ENCODE measurements at places on chromosomes 5 and 9.
A peak's percentile ranks its signal among the peaks of the same experiment; 100 is the strongest.

DNA sequence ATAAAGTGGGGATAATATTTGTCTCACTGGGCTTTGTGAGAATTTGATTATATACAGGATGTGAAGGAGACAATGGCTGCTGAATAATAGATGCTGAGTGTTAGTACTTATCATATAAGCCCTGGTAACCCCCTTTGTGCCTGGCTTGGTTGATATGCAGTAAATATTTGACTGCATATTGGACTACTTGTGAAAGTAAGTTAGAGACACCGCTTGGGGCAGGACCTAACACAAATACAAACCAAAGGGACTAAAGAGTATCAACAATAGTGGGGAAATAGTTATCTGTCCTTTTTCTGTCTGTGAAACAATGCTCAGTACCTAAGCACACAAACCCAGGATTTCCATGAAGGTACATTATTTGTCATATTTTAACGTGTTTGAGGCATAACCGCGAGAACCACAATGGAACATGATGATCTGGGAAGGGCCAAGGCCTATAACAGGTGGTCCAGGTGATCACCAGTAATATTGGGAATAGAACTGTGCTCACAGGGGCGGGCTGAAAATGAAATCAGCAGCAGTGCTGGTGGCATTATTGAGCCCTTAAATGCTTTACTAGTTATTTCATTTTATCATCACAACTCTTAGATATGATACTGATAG, 138.2 kb upstream of the SMARCA2 start:
- DNase-seq = no peak

GRCh38 chr9:124831642-124832364, 21.5 kb upstream of the WDR38 start:
- DNase-seq = no peak

DNA sequence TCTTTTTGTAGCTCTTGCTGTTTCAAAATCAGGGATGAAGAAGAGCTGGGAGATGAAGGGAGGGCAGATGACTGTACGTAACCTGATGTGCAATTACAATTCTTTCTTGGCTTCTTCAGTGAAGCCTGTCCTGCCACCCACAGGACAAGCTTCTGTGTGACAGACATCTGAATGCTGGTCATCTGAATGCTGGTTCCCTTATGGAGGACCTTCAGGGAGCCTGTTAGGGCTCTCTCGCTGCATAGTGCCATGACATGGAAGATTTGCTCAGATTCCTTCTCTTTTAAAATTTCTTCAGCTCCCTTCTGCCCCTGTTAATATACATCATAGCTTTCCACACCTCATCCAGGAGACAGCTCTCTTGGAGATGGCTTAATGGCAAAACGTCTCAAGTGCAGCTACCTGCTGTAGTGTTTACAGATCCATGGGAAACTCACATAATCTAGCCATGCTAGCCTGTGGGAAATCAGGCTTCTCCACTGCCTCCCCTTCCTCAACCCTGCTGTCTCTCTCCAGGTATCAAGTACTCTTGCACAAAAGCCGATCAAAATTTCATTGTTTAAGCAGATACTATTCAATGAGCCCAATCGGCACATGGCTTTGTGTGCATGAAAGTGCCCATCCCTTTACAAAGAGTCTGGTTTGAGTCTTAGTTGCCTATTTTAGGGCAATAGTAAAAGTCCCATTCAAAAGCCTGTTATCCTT, 134.6 kb downstream of the RAB3C start:
- no peak for DNase-seq

GRCh38 chr5:66843065-66843464, 246.9 kb downstream of the MAST4 start:
- DNase-seq = no peak

GRCh38 chr9:35736201-35736633, 3.8 kb downstream of the CREB3 start:
- DNase-seq = peak; percentile 40

GRCh38 chr9:136615631-136616306, 46.9 kb upstream of the EGFL7 start:
- DNase-seq = no peak

DNA sequence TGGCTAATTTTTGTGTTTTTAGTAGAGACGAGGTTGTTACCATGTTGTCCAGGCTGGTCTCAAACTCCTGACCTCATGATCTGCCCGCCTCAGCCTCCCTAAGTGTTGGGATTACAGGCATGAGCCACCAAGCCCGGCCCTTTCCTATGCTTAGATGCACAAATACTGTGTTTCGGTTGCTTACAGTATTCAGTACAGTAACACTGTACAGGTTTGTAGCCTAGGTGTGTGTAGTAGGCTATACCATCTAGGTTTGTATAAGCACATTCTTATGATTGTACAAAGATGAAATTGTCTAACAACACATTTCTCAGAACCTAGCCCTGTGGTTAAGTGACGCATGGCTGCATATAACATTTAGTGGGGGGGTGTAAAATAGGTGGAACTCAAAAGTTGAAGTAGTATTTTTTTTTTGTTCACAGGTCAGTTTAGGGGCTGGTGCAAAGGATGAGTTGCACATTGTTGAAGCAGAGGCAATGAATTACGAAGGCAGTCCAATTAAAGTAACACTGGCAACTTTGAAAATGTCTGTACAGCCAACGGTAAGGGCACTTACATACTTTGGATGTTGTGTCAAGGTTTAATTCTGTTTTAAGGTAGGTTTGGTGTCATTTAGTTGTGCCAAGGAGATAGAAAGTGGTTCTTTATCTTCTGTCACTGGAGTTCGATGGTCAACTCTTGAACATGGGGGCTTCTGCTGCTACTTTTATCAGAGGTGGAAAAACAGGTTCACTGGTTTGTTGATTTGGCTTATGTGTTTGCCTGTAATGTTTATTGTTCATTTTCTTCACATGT, 3.4 kb downstream of the NPM1 start:
- DNase-seq = no peak

- no peak for DNase-seq
Observed at GRCh38 chr5:172646716-172647285, 5.7 kb downstream of the NEURL1B start.

GRCh38 chr5:114184006-114184405, 177.9 kb upstream of the KCNN2 start:
- no peak for DNase-seq

DNA sequence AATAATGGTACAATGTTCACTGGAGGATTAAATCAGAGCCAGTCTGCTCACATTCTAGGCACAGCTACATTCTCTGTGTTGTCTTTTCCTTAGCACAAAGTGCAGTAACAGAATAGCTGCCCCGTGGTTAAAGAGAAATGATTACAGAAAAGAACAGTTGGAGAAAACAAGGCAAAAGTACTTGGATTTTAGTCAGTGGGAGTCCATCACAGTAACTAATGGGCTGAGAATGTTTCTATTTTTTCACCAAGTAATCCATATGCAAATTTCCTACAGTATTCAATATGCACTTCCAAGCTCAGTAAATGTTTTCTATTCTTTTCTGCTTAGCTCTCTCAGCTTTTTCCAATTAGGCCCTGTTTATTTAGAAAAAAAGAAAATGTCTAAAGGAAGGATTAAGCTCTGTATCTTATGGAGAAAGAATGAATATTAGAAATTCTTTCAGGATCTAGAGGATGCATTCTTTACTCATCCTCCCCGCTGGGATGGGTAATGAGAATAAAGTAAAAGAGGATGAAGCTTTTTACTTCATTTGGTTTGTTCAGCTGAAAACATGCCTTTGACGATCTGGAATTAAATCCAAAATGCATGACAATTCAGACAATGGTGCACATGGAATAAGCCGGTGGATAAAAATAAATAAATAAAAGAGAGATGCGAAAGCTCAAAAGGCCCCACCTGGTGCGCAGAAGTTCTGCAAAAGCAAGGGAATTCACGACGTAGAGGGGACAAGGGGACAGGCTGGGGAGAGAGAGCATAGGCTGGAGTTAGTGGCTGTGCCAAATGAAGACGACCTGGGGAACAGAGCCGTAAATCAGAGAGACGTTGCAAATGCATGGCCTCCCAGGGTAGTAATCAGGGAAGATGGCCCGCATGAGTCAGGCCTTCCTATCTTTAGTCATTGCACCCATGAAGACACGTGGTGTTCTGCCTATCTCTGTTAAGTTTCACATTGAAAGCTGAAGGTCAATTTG, 345.2 kb downstream of the GLIS3 start:
- peak; percentile 3 for DNase-seq

DNA sequence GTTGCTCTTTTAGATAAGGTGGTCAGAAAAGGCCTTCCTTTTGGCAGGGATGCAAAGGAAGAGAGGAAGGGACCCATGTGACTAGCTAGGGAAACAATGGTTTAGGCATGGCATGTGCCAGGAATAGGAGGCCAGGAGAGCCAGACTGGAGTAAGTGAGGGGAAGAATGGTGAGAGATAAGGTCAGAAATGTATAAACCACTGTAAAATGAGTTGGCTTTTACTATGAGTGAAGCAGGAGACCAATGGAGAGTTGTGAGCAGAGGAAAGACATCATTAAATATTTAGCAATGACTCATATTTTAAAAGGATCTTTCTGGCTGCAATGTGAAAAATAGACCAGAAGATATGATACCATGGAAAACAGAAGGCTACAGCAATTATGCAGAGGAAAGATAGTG, 50.9 kb downstream of the AP3B1 start:
- no peak for DNase-seq

DNA sequence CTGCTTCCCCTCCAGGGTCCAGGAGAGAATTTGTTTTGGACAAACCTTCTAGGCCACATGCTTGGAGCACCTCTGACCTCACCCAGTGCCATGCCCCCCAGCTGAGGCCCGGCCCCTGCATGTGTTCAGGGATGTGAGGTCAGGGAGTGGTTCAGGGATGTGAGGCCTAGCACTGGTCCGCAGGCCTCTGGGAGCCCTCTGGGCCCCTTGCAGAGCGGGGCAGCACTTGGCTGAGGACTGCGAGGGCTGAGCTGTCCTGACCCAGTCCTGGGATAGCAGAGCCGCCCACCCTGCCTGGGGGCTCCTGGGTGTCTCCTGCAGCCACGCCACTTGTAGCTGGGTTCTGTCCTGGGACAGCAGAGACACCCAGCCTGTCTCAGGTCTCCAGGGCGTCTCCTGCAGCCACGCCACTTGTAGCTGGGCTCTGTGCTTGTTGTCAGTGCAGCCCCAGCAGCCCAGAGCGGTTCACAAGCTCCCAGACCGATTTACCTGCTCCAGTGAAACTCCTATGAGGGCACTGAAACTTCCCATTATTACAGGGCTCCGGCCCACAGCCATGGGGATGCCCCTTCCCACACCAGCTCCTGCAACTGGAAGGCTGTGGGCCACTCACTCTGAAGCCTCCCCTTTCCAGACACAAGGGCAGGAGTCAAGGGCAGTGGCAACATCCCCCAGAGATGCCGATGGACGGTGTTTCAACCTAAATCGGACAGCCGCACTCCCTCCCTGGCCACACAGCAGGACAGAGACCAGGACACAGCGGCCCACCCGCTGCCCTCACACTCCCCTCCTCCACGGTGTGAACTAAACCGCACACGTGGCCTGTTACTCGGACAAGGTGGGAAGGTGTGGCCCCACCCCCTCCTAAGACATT, 5.4 kb upstream of the CEP72 start:
- no peak for DNase-seq

DNA sequence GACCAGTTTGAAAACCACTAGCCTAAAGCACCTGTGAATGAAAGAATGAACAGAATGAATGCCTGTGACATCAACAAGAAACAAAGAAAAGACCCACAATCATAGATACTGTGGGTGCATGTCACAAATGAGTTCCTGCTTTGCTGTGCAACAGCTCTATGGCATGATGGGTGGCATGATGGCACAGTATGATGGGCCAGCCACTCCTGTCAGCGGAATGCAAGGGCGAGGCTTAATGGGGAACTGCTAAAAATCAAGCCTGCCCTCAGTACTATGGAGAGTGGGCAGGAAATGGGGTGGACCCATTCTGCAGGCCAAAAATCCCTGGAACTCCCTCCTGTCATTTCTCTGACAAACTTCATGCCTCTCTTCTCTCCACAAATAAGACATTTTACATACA, 89.0 kb downstream of the DCP2 start:
- no peak for DNase-seq

DNA sequence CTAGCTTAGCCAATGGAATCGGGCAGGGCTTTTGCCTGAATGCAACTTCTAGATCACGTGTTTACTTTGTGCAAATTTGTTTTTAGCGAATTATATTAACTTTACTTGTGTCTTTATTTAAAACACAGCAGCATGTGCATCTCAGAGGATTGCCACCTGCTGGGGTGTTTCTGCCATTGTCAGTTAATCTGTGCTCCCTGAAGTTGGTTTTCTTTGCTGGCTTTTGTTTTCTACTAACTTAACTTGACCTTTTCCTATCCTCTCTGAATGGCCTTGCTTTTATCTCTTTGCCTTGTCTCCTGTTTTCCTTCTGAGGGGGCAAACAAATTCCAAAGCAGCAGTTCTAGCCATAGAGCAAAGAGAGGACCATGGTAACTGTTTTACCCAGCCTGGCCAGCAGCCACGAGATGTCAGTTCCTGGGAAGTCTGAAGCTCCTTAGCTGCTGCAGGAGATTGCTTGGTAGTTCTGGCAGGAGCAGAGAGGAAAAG, 67.6 kb downstream of the ARHGEF28 start:
- DNase-seq = no peak

DNA sequence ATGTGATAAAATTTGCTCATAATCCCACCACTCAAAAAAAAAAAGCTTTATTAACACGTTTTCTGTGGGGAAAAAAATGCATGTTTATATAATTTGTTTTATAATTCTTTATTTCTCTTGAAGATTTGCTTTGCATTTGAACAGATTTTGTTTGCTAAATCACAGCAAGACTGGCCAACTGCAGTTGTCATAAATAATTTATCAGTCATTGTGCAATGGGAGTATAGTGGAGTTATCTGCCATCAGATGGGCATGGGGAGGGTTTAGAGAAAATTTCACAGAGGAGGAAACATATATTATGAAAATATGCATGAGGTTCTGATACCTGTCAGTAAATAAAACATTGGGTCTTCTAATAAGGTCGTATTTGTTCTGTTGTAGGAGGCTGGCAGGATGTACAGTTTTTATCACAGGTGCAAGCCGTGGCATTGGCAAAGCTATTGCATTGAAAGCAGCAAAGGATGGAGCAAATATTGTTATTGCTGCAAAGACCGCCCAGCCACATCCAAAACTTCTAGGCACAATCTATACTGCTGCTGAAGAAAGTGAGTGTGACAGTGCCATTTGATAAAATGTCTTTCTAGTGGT, 23.8 kb downstream of the HSDL2 start:
- DNase-seq = no peak

DNA sequence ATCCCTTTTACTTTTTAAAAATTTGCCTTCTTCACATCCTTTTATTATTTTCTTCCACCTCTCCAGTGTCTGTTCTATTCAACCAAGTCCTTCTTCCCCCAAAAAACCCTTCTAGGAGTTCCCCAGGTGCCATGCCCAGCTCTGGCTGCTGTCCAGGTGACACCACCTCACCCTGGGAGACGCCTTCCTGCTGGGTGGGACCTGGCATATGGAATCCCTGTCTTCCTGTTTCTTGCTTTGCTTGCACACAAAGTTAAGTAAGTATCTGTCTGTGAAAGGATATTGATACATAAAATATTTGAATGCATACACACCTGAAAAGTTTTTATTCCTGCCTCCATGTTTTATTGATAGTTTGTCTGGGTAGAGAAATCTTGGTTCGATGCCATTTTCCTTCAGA, 23.1 kb upstream of the MED10 start:
- no peak for DNase-seq

DNA sequence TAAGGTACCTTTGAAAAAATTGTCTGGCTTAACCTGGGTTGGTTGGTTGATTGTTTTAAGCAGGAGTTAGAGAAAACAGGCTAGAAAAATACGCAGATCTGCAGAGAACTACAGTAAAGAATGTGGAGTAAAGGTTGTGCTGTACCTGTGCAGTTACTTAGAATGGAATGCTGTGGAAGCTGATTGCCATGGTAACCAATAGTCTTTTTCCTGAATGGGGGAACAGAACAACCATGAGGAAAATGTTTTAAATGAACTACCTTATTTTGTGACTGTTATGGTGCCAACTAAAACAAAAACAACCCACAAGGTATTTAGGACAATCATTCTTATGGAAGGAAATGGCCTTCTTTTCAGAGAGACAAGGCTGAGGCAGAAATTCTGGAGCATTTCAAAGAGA, 4.8 kb upstream of the HOMER1 start:
- DNase-seq = no peak
